WTC11 (cell line): ENCODE measurements at places on chromosomes 6 and 20.

GRCh38 chr6:161353208-161353613, 79.3 kb upstream of the AGPAT4 start:
- peak; percentile 81 for DNase-seq

DNA sequence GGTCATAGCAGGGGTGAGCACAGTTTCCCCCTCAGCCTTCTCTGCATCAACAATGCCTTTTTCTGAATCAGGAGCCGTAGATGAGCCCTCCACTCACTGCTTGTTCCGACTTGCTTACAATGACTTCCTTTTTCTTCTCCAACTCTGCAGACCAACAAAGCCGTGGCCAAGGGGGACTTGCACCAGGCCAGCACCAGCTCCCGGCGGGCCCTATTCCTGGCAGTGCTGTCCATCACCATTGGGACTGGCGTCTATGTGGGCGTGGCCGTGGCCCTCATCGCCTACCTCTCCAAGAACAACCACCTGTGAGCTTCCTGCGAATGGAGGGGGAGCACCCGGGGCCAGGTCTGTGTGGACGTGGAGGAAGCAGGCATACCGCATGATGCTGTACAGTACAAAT, 195.8 kb downstream of the SYNDIG1 start:
- DNase-seq, result no peak

DNA sequence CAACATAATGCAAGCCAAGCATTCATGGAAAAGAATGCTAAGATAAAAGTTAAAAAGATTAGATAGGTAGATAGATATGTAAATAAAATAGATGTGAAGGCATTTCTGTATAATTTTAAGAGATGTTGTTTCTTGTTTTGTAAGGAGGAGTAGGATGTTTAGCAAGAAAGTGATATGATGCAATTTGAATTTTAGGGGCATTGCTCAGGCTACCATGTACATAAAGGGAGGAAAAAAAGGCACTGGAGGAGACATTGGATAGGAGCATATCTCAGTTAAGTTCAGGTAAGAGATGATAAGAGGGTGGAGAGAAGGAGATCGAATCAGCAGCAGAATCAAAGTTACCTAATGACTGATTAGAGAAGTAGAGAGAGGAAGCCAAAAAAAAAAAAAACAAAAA, 194.7 kb downstream of the TENT5A start:
- DNase-seq, result no peak

GRCh38 chr6:5540370-5540769, 279.1 kb downstream of the FARS2 start:
- DNase-seq, result no peak

DNA sequence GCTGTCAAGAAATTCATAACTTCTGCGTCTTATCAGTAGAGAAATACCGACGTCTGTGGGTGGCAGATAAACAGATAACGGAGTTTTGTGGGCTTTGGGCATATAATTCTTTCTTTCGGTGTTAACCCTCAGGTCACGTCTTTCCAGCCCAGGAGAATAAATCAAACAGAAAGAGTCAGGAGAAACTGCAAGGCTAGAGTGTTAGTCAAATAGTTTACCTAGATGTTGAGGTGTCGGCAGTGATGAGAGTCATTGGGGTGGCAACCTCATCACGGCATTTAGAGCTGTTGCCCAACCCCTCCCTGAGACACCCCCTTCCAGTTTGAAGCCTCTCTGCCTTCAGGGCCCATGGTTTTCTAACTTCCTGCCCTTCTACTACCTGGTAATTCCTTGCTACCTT, 49.5 kb downstream of the ADTRP start:
- DNase-seq, result no peak

DNA sequence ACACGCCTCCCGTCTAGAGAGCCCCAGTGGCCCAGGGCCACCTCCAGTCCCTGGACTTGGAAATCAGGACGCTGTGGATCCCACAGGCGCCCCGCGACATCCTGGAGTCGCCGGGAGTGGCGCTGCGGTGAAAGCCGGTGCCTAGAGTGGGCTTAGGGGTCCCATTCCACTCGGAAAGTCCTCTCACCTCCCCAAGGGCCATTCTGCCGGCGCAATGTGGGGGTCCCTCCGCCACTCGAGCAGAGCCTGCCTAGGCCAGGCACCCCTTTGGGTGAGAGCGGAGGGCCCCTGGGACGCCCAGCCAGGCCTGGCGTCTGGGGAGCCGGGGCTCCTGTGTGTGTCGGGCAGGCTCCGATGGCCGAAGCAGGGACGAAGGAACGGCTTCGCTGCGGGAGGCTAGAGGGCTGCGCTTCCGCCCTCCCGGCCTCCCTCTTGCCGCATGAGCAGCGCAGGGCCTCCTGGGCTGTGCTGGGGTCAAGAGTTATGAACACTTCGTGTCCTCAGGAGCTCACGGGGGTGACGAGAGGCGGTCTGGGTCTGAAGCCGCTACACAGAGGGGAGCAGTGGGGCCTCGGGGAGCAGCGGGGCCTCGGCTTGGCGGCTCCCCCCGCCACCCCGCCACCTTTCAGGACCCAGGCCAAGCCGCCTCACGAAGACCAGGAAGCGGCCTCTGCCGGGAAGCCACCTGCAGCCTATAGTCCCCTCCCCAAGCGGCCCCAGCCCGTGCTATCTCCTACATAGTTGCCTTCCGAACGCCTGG, 13.6 kb downstream of the POU3F2 start:
- DNase-seq, result no peak
